ENCODE measurements at places on chromosomes 2 and 18. TPM values are rescaled to one million over a fixed set of nuclear protein-coding genes. Genes with fewer than 3 reads are reported as not detected.

Gene LOXL3
- total RNA-seq: 5.9 TPM

Gene CENPA
- total RNA-seq: 0.71 TPM

Gene LMAN2L
- 36.3 TPM for total RNA-seq

Gene MTA3
- total RNA-seq: 22.3 TPM

Gene MSTN
- 0.12 TPM for total RNA-seq

Gene AQP12B
- not detected for total RNA-seq

Gene DCDC2C
- total RNA-seq: not detected

Gene OTOS
- total RNA-seq: not detected

Gene GPR39
- total RNA-seq: 15.3 TPM
